ENCODE measurements at places on chromosomes 7 and 10.

- DNase-seq = no peak
Measured at GRCh38 chr7:5423306-5423975, at the start of gene TNRC18. Gene TNRC18 (minus strand): TSS chr7:5423834. CDS start chr7:5421246, 2,588 bp downstream.

DNA sequence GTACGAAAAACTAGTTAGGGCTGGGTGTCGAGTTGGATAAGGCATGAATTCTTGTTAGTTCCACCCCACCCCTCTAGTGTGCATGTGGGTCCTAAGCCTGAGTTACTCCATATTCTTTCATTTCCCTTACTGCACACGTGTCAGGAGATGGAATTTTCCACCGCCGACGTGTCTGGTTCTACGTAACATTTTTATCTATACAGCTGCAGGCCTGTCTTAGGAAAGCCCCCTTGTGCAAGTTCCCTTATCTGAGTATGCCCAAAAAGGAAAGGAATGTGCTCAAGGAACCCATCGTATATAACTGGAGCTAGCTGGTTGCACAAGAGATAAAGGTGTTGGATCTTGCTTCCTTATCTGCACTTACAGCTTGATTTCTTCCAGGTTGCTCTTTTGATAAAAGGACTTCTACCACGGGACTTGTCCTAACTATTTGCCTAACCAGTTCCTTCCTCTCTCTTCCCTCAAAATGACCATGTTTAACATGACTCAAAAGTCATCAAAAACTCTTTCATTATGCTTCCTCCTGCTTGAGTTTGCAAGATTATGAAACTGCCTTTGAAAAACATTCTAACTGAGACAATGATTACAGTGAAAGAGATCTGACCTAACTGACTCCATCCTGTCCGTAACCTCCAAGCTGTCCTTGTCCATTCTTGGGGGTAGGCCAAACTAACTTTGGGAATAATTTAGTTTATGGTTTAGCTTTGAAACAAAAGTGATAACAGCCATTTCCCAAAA, 181.4 kb downstream of the AKR1D1 start:
- DNase-seq = no peak

GRCh38 chr10:36946598-36946997, 178.8 kb upstream of the ANKRD30A start:
- DNase-seq = no peak

DNA sequence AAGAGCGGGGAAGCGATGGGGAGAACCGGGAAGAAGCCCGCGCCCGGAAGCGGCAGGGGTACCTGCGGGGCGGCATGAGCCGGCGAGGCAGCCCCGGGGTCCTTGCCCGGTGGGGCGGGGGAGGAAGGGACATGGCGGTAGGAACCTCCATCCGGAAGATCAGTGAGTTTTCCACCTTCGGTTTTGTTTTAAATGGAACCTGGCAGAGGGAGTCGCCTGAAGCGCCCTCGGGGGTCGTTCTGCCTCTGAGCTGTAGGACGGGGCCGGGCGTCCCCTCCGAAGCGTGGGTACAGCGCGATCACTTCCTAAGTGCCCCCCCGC, 471 bp downstream of the PFKP start:
- no peak for DNase-seq

- DNase-seq = no peak
Measured at GRCh38 chr7:15625466-15625865, 61.0 kb downstream of the MEOX2 start.

DNA sequence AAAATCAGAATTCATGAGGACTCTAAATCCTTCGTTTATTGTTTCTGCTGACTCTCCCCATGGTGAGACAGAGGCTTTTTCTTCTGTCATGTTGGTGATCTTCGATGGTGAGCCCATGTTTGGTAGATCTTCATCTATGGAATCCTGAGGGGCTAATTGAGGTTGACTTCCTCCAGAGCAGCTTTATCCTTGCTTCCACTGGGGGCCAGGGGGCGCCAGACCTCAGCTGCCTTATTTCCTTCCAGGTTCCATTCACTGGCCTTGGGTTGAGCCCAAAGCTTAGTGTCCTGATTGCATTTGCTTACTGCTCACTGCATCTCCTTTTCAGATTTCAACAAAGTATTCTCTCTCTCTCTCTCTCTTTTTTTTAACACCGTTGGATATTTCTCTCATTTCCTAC, 80.7 kb downstream of the GCC1 start:
- no peak for DNase-seq

DNA sequence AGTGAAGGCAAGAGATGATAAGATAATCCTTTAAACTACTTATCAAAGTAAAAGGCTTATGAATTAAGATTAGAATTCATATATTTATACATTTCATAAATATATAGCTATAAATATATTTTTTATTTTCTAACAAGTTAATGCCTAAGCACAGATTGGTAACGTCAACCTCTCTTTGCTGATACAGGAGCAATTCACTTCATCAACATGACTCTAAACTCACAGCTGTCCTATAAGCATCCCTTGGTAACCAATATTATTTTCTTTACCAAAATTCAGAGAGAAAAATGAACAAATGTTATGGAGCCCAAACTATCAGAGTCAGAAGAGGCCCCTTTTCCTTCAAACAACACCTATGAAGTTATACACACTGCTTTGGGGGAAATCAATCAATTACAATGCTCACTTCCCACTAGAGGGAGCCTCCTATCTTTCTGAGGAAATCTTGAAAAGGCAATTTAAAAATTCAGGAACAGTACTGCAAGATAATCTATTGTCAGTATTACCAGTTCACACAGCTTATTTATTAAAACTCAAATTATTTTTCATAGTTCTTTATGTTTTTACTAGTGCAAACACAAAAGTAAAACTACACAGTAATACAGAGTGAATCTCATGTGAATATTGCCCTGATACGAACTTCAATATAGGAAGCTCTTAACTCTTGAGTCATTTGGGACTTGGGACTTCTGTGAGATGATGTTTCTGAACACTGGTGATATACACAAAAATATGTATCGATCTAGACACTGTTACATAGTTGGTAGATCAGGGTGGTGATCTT, 51.0 kb upstream of the NOBOX start:
- no peak for DNase-seq
